ENCODE measurements at places on chromosomes 5 and 9.
A peak's percentile ranks its signal among the peaks of the same experiment; 100 is the strongest.

DNA sequence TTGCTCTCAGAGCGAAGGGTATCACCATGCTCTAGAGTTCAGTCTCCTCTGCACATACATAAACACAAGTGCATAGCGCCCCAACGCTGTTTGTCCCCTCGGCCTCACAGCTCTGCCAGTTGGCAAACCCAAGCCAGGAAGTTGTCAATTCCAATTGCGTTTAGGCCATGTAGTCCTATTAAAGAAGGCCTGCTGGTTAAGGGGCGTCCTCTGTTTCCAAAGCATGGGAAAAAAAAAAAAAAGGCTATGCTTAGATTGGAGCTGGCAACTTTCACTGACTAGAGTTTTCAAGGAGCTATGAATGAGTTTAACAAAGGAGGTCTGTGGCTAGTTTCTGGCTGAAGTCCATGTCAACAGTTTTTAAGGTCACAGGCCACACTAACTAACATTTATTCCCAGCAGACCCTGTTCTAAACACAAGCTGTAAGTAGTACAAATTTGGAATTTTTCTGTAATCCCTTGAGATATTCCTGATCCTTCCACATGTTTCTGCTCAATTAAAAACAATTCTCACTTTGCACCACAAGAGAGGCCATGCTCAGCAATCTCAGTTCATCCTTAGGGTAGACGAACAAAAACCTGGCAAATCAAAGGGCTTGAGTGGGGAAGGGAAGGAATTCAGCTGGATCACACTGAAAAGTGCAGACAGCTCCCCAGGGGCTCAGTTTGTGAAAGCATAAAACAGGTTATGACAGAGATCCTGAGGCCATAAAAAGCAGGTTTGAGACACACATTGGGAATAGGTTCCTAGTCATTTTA, 187.7 kb downstream of the DENND1A start:
- DNase-seq, result no peak

DNA sequence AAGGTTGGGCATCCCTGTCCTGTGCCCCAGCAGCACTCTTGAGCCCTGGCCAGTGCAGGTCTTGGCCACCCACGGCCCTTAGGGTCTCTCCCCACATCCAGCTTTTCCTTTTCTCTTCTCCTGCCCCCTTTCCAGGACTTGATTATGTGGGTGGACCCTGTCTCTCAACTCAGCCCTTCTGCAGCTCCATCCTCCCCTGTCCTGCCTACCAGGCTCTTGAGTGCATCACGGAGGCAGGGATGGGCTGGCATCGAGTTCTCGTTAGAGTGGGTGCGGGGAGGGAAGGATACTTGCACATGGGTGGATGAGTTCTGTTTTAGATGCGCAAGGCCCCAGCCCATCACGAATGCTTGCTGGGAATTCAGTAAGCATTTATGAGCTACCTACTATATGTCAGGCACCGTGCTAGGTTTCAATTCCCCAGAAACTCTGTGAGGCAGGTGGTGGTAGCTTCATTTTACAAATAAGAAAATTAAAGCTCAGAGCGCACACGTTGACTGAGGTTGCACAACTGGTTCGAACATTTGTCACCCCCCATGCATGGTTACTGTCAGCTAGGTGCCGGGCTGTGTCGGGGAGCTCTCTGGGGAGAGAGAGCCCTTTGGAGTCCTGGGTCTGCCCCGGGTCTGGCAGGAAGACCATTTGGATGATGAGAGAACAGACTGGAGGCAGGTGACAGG, 144.6 kb upstream of the PITX1 start:
- no peak for DNase-seq

GRCh38 chr5:19920761-19921160, 67.2 kb downstream of the CDH18 start:
- no peak for DNase-seq

- peak; percentile 31 for DNase-seq
Measured at GRCh38 chr5:134026521-134027287, 21.9 kb upstream of the VDAC1 start.

GRCh38 chr5:150609843-150610584, 30.4 kb upstream of the SYNPO start:
- no peak for DNase-seq

GRCh38 chr5:158458086-158458485, 599.1 kb upstream of the CLINT1 start:
- no peak for DNase-seq

DNA sequence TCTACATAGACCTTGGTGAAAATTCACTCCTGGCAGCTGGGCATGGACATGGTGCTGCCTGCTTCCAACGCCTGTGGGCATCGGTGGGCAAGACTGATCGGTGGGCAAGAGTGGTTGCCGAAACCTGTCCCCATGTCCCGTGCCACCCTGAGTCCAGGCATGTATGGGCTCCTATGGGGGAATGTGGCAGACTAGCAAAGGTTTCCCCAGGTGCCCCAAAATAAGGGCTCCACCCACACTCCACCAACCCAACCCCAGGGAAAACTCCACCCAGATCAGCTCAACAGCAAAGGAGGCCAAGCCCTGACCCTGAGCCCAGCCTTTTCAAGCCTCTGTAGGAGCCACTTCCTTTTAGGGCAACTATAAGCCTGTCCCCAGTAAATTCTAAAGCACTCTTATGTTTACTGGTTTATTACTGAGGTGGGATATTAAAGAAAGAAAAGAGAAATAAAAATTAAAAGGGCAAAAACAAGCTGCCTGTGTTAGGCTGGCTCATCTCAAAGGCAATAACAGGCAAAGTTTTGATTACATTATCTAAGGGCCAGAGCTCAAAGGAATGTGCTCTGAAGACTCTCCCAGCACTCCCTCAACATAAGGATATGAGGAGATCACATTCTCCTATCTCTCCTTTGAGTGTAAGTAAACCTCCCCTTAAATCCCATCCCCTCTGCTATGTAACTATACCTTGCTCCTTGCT, 8.9 kb upstream of the SPATA31E1 start:
- no peak for DNase-seq

- no peak for DNase-seq
Measured at GRCh38 chr5:176162198-176162597, 76.0 kb upstream of the SIMC1 start.

DNA sequence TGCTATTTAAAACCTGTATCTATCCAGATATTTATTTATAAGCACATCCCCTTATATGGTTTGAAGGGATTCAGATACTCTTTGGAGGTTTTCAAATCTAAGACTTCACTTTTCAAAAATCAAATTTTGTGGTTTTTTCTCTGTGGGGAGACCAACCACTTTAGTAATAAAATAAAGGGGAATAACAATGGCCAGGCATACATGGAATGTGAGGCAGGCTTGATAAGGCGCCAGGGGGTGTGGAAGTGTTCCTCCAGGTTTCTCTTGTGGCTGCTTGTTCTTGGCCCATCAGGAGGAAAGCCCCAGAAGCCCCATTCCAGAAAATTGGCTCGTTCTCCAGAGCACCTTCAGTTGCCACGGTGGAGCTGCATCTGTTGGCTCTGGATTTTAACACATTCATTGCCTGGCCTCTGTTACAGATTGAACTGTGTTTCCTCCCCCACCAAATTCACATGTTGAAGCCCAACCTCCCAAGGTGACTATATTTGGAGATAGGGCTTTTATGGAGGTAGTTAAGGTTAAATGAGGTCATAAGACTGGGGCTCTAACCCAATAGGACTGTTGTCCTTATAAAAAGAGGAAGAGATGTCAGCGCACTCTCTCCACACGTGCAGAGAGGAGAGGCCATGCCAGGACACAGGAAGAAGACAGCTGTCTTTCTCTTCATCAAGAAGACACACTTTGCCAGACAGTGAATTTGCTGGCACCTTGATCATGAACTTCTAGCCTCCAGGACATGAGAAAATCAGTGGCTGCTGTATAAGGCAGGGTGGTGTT, 195.9 kb downstream of the TMEM38B start:
- DNase-seq, result no peak

GRCh38 chr9:13688223-13688989, 408.9 kb upstream of the MPDZ start:
- no peak for DNase-seq

DNA sequence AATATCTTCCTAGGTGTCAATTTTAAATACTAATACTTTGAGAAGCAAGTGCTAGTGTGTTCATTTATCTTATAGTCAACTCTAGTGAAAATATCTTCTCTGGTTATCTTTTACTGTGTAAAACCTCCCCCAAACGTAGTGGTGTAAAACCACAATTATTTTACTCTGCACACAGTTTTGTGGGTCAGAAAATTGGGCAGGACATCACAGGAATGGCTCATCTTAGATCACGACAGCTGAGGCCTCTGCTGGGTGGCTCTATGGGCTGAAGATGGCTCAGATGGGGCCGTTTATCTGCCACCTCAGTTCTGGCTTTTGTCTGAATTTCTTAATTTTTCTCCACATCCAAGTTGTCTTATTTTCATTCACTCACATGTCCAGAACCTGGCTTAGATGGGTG, 457.2 kb upstream of the ACTBL2 start:
- no peak for DNase-seq

DNA sequence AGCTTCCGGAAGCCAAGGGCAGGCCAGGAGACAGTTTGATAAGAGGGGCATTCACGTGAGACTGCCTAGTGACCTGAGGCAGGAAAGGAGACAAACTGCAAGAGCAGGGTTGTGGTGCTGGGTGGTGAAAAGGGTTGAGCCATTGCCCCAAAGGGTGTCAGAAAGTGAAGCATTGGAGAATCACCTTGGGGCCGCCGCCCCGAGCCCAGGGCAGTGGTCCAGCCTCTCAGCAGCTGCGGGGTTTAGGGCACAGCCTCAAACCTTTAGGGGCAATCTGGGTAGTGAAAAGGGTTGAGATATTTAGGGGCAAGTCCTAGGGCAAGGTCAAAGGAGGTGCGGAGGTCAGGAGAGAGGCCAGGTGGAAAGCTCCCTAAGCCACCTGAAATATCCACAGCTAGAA, 10.4 kb upstream of the ANKRD33B start:
- no peak for DNase-seq

- DNase-seq, result no peak
Measured at GRCh38 chr5:136276946-136277345, 84.0 kb upstream of the SMIM32 start.

GRCh38 chr9:137162505-137163364, 7.1 kb downstream of the LRRC26 start:
- DNase-seq, result no peak

DNA sequence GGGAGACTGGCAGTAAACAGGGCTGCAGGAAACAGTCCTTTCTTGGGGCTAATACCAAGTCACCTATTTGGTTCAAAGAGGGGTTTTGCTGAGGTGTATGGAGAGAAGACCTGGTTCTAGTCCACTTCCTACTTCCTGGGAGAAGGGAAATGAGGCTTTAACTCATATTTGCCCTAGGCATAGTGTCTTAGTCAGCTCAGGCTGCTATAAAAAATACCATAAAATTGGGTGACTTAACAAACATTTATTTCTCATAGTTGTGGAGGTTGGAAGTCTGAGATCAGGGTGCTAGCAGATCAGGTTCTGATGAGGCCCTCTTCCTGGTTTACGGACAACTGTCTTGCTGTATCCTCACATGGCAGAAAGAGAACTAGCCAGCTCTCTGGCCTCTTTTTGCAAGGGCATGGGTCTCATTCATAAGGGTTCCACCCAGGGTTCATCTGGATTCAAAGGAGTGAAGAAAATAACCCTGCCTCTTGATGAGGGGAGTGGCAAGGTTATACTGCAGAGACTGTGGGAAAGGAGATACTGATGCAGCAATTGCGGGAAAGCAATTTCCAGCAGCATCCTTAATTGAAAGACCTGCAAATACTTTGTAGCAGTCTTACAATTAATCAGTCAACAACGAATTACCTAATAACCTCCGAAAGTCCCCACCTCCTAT, 40.5 kb downstream of the ANKDD1B start:
- DNase-seq, result no peak

DNA sequence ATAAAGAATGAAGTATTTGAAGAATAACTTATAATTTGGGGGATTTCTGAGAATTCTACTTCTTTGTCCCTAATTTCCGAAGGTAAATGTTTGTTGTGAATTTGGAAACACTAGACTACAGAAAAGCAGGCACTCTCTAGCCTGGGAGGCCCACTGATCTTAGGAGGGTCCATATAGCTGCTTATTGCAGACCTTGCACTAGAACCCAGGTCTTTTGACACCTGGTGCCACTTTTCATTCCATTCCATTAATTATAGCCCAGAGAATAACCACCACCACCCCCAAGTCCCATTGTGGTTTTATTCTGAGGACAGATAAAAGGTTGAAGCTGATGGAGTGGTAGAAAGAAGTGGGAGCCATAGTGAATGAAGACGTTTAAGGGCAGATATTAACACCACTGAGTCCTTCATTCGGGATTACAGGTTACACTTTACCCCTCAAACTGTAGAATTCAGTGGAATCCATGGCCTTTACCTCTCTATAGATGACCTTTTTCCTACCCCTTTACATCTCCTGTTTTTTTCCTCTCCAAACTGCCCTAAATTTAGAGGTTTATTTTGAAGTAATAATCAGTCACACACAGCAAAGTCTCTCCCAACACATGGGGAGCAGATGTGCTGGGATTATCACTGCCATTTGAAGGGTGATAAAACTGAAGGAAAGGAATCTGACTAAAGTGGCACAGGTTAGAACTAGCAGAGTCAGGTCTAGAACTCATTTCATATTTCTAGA, 12.0 kb upstream of the PSMD5 start:
- DNase-seq, result no peak

GRCh38 chr5:142353071-142353472, 28.3 kb upstream of the SPRY4 start:
- no peak for DNase-seq

DNA sequence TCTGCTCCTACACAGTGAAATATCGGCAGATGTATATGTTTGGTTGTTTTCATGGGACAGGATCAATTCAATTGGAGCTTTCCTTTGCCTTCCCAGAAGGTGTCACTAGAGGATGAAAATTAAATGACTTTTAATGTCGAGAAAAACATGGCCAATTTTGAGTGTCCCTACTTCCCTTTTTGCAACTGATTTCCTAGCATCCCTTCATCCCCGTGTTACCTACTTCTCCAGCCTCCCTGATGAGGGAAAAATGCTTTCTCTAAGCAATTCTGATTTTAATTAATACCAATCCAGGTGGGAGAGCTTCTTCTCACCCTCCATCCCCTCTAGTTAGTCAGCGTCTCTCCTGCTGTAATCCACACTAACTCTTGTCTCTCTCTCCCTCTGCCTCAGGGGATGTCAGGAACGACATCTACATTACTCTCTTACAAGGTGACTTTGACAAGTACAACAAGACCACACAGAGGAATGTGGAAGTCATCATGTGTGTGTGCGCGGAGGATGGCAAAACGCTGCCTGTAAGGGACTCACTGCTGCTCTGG, 64.9 kb downstream of the DOCK2 start:
- no peak for DNase-seq

GRCh38 chr9:32969270-32969669, 32.2 kb downstream of the APTX start:
- no peak for DNase-seq

- no peak for DNase-seq
Measured at GRCh38 chr9:79222483-79222882, 349.3 kb upstream of the TLE4 start.
